ENCODE measurements at places on chromosomes 2 and 18. TPM values are rescaled to one million over a fixed set of nuclear protein-coding genes. Genes with fewer than 3 reads are reported as not detected.

RGPD3 gene
- 0.13 TPM for total RNA-seq

PPM1G gene
- 75.1 TPM for total RNA-seq

ADAM23 gene
- total RNA-seq = 3.5 TPM

- 0 out of 2 replicates have a peak overlapping the region, but pooled peaks have one; percentile 6 for H3K27ac ChIP-seq
- no peaks in the 10 kb centered on the region for H3K36me3 ChIP-seq
- H3K27me3 ChIP-seq = no peaks in the 10 kb centered on the region
- H3K4me1 ChIP-seq = peaks cover 44% of the 10 kb centered on the region
- H3K4me3 ChIP-seq = no peak overlapping the region
- peak; percentile 75 for DNase-seq
Measured at GRCh38 chr2:133821107-133821760, 253.0 kb upstream of the NCKAP5 start.

DNA sequence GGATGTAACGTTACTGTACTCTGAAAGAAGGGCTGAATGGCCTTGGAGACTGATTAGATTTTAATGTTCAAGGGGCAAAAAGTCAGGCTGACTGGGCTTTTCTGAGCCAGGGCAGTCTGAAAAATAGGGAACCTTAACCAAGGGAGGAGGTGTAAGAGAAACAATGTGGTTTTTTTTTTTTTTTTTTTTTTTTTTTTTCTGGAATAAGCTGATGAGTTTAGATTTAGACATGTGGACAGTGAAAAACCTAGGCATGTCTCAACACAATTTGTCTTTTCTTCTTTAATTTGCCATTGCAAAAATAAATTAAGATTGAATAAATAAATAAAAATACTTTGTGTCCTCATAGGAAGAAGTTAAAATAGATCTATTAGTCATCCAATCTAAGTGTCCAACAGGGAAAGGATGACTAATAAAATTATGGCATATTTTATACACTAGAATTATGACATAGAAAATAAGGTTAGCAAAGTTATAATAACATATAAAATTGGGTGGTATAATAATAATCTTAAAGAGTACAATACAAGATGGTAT lies 237.6 kb upstream of the TRIB2 start:
- no peak overlapping the region for H3K4me3 ChIP-seq
- H3K27me3 ChIP-seq = no peaks in the 10 kb centered on the region
- DNase-seq = peak; percentile 59
- H3K4me1 ChIP-seq = 0 out of 2 replicates have a peak, but pooled peaks cover 5% of the 10 kb centered on the region
- H3K36me3 ChIP-seq = no peaks in the 10 kb centered on the region
- no peak overlapping the region for H3K27ac ChIP-seq

GRCh38 chr18:11518788-11519685 lies 90.4 kb upstream of the SLC35G4 start:
- no peaks in the 10 kb centered on the region for H3K4me1 ChIP-seq
- no peak overlapping the region for H3K27ac ChIP-seq
- DNase-seq = peak; percentile 46
- no peaks in the 10 kb centered on the region for H3K36me3 ChIP-seq
- no peak overlapping the region for H3K4me3 ChIP-seq

- no peak overlapping the region for H3K27ac ChIP-seq
- no peaks in the 10 kb centered on the region for H3K4me1 ChIP-seq
- peak overlapping the region; percentile 82 for H3K4me3 ChIP-seq
- peak; percentile 81 for DNase-seq
- H3K27me3 ChIP-seq = peaks cover 39% of the 10 kb centered on the region
- H3K36me3 ChIP-seq = no peaks in the 10 kb centered on the region
Measured at GRCh38 chr2:60555066-60555782, 1.8 kb upstream of the BCL11A start.

- H3K27me3 ChIP-seq = no peaks in the 10 kb centered on the region
- DNase-seq = no peak
- H3K36me3 ChIP-seq = no peaks in the 10 kb centered on the region
- no peak overlapping the region for H3K27ac ChIP-seq
- H3K4me3 ChIP-seq = no peak overlapping the region
Measured at GRCh38 chr2:133509777-133510176, 58.5 kb downstream of the NCKAP5 start.

DNA sequence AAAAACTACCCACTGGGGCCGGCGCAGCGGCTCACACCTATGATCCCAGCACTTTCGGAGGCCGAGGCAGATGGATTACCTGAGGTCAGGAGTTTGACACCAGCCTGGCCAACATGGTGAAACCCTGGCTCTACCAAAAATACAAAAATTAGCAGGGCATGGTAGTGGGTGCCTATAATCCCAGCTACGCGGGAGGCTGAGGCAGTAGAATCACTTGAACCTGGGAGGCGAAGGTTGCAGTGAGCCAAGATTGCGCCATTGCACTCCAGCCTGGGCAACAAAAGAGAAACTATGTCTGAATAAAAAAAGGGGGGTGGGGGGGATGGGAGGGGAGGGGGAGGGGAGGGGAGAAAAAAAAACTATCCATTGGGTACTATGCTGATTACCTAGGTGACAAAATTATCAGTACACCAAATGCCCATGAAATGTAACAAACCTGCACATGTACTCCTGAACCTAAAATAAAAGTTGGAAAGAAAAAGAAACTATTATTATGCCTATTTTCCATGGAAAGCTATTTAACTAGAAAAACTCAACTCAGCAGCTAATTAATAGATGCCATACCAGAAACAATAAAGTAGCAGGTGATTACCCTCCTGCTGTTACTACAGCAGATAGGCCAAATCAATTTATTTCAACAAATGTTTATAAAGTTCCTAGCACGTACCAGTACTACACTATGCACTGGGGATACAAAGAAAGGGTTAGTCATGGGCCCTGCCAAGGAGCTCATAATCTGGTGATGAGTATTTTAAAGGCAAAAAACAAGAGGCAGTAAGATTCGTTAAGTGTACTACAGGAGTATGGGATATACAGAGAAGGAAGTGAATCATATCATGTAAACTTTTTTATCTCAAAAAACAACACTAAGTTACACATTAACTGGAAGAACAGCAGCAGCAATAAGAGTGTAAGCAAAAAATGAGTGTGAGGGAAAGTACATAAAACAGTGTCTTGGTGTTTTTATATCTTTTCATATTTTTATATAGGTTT lies 112.8 kb upstream of the SLC39A10 start:
- peak; percentile 85 for DNase-seq
- H3K36me3 ChIP-seq = no peaks in the 10 kb centered on the region
- H3K4me3 ChIP-seq = peak overlapping the region; percentile 14
- H3K27me3 ChIP-seq = no peaks in the 10 kb centered on the region
- peaks cover 9% of the 10 kb centered on the region for H3K4me1 ChIP-seq
- peak overlapping the region; percentile 55 for H3K27ac ChIP-seq

DNA sequence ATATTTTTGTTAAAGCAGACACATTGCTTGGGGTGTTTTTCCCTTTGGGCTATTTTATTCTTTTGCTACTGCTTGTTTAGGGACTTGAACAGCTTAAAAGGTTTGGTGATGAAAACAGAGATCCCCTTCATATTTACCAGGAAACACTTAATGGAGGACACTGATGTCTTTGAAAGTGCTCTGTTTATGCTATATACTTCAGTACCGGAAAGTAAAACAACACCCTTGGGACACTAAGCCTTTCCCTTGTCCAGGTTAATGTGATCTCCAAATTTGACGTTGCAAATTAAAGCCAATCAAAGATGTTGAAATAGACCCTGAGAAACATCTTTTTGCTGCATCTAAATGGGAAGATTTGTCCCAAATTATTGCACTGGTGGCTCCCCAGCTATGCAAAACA lies 564.6 kb upstream of the PKDCC start:
- H3K27ac ChIP-seq = no peak overlapping the region
- no peak overlapping the region for H3K4me3 ChIP-seq
- H3K36me3 ChIP-seq = no peaks in the 10 kb centered on the region
- no peaks in the 10 kb centered on the region for H3K4me1 ChIP-seq

- no peaks in the 10 kb centered on the region for H3K4me1 ChIP-seq
- H3K4me3 ChIP-seq = no peak overlapping the region
- H3K27ac ChIP-seq = no peak overlapping the region
- DNase-seq = no peak
- H3K27me3 ChIP-seq = no peaks in the 10 kb centered on the region
Measured at GRCh38 chr18:65459741-65460140, 291.1 kb upstream of the CDH7 start.

DNA sequence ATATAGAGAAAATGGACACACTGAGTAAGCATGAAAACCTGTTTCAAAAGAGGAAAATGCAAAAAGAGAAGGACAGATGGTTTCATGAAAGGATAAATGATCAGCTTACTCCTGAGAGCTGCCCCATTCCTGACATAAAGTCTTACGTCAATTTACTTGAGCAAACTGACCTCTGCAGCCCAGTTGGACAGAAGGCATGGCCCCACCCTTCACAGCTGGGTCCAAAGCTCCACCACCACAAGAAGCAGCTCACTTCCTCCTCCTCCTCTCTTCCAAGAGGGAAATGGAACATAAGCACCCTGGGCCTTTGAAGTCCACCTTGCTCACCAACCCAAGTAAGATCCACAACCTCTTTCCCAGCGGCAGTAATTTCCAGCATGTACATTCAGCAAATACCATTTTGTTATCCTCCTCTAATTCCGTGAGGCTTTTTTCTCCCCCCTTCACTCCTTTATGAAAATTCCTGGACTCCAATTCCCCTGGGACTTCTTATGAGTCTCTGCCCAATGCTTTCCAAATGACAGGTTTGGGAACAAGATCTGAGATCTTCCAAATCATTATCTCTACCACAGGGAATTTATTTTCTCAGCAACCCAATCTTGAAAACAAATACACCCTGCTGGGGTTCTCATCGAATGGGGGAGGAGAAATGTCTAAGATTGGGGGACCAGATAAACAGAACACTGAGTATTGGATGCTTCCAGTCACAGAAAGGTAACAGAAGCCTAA lies 10.1 kb downstream of the COL4A4 start:
- H3K27me3 ChIP-seq = no peaks in the 10 kb centered on the region
- DNase-seq = no peak
- H3K27ac ChIP-seq = no peak overlapping the region
- H3K36me3 ChIP-seq = no peaks in the 10 kb centered on the region
- no peak overlapping the region for H3K4me3 ChIP-seq

DNA sequence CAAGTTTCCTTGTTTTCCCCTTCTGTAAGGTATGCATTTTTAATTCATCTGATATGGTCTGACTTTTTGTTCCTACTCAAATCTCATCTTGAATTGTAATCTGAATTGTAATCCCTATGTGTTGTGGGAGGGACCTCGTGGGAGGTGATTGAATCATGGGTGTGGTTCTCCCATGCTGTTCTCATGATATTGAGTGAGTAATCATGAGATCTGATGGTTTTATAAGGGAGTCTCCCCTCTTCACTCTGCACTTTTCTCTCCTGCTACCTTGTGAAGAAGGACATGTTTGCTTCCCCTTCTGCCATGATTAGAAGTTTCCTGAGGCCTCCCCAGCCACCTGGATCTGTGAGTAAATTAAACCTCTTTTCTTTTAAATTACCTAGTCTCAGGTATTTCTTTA lies 476.1 kb downstream of the LPIN1 start:
- peaks cover under 1% of the 10 kb centered on the region for H3K4me1 ChIP-seq
- no peak overlapping the region for H3K4me3 ChIP-seq
- H3K27me3 ChIP-seq = no peaks in the 10 kb centered on the region

DNA sequence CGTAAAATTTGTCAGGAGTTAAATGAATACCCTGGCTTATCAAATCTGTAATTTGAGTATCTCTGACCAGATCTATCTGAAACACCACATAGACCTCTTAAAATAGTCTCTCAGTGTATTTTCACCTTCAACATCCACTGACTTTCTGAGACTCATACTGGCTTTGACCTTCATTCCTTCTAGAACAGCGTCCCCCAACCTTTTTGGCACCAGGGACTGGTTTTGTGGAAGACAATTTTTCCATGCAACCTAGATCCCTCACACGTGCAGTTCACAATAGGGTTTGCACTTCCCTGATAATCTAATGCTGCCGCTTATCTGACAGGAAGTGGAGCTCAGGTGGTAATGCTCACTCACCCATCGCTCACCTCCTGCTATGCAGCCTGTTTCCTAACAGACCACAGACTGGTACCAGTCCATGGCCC lies 3.2 kb downstream of the NBAS start:
- H3K27me3 ChIP-seq = no peaks in the 10 kb centered on the region
- peaks cover 15% of the 10 kb centered on the region for H3K4me1 ChIP-seq
- no peak overlapping the region for H3K4me3 ChIP-seq
- H3K27ac ChIP-seq = no peak overlapping the region
- DNase-seq = no peak

DNA sequence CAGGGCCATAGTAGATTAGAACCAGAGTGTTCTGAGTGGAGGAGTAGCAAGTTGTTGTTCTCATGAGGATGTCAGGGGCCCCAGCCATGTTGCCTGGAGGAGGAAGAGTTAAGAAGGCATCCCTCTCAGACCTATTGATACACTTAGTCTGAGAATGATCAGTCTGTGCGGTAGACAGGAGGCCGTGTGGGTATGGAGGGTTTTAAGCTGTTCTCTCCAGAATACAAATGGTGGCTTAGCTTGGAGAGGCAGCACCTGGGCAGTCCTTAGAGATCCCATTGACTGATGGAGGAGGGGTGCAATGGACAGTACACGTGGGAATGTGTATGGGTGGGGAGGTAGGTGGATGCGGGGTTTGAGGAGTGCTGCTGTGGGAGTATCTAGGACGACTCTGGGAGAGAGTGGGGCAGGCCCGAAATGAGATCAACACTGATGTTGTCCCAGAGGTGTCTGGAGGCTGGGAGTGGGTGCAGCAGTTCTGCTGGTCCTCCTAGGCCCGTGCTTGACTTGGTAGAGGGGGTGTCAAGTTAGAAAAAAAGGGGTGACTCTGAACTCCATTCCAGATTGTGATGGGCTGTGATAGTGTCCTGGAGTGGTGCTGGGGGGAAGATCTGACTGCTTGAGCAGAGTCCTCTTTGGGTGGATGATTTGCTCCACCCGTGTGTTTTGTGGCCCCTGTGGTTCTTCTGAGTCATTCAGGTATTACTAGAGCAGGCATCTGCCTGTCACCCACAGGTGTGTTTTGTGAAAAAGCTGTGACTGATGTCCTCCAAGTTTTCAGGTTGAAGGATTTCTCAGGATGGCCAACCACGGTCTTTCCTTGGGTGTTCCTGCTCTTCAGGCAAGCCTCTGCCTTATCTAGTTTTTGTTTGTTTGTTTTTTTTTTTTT lies 44.7 kb downstream of the C2orf42 start:
- H3K27me3 ChIP-seq = no peaks in the 10 kb centered on the region
- no peak for DNase-seq
- no peaks in the 10 kb centered on the region for H3K36me3 ChIP-seq
- peaks cover 6% of the 10 kb centered on the region for H3K4me1 ChIP-seq

DNA sequence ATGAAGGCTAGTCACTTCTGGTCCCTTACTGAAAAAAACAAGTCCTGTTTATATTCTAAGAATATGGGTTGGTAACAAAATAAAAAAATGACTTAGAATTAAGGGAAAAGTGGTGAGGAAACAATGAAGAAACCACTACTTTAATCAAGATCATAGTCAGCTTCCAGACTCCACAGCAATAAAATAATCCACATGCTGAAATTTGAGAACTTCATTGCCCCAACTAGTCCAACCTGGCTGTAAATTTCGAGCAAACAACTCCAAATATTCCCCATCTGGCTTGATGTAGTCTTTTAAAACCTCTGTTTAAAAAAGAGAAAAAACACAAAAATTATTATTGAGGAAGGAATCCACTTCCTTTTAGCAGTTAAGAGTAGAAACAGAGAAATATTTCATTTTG lies 32.5 kb downstream of the METTL4 start:
- no peak overlapping the region for H3K4me3 ChIP-seq
- H3K27ac ChIP-seq = no peak overlapping the region
- no peak for DNase-seq
- peaks cover 2% of the 10 kb centered on the region for H3K36me3 ChIP-seq
- no peaks in the 10 kb centered on the region for H3K27me3 ChIP-seq
- no peaks in the 10 kb centered on the region for H3K4me1 ChIP-seq

- no peaks in the 10 kb centered on the region for H3K27me3 ChIP-seq
- peak; percentile 96 for DNase-seq
- no peaks in the 10 kb centered on the region for H3K36me3 ChIP-seq
- no peak overlapping the region for H3K27ac ChIP-seq
- peaks cover 45% of the 10 kb centered on the region for H3K4me1 ChIP-seq
Measured at GRCh38 chr2:180707884-180708205, 272.6 kb upstream of the UBE2E3 start.

Data from GM23248 (cell line).